BE2C (cell line): ENCODE measurements at places on chromosomes 7 and 10.

DNA sequence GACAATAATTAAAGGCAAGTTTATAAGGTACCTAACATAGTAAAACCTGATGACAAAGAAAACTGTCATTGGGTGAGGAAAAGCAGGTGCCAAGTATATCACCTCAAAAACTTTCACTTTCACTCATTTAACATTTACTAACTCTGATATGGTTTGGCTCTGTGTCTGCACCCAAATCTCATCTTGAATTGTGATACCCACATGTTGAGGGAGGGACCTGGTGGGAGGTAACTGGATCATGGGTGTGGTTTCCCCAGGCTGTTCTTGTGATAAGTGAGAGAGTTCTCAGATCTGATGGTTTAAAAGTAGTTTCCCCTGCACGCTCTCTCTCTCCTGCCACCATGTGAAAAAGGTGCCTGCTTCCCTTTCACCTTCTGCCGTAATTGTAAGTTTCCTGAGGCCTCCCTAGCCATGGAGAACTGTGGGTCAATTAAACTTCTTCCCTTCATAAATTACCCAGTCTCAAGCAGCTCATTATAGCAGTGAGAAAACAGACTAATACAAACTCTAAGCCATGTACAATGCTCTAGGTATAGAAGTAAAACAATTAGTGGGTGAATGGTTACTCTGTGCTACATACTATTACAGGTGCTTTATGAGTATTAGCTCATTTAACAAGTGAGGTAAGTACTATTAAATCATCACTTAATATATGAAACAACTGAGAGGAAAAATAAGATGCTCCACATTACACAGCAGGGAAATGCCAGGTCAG, 199.0 kb downstream of the CHCHD3 start:
- DNase-seq = no peak

DNA sequence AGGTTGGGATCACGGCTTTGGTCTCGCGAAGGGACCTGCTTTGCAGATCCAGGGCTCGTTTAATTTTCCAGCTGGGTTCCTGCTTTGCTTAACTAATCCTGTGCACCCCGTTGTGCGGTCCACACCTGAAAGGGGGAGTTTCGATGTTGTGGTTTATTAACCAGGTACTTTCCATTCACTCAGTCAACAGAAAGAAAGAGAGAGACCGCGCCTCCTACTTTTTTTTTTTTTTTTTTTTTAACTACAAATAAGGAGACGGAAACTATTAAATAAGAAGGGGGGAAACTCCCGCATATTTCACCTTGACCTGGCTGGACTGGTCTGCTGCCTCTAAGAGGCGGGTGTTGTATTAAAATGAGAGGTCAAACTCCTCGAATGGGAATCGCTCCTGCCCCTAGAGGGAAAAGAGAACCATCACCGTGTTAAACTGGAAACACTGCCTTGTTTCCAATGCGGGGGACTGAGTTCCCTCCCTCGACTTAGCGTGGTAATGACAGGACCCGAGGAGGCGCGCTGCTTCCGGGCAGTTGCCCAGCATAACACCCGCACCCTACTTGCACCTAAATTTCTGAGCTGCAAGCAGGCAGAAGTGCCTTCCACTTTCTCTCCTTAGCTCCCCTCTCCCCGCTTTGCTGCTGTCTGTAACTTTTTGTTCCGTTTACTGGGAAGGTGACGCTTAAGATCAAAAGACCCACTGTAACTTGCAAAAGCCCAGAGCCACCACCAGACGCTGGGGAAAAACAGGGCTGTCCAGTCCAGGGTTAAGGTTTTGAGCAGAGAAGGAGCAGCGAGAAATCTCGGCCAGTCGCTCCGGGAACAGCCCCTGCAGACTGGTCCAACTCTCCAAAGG, 1.1 kb upstream of the ITGB8 start:
- DNase-seq = peak; percentile 73

DNA sequence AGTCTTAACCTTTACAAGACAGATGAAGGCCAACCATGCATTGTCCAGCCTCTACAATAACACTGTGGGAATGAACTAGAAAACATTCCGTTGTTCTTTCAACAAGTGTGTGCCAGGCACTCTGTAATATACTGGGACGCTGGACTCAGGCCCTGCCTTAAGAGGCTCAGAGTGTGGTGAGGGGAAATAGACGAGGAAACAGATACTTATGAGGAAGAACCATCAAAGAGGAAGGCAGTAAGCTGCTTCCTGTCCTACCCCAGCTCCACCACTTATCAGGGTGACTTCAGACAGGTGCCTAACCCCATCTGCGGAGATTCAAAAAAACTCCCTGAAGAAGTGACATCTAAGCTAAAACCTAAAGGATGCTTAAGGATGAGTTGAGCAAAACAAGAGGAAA, 8.9 kb upstream of the TRIM8 start:
- DNase-seq = no peak

- no peak for DNase-seq
Measured at GRCh38 chr10:123153486-123154091, 613 bp upstream of the BUB3 start.

DNA sequence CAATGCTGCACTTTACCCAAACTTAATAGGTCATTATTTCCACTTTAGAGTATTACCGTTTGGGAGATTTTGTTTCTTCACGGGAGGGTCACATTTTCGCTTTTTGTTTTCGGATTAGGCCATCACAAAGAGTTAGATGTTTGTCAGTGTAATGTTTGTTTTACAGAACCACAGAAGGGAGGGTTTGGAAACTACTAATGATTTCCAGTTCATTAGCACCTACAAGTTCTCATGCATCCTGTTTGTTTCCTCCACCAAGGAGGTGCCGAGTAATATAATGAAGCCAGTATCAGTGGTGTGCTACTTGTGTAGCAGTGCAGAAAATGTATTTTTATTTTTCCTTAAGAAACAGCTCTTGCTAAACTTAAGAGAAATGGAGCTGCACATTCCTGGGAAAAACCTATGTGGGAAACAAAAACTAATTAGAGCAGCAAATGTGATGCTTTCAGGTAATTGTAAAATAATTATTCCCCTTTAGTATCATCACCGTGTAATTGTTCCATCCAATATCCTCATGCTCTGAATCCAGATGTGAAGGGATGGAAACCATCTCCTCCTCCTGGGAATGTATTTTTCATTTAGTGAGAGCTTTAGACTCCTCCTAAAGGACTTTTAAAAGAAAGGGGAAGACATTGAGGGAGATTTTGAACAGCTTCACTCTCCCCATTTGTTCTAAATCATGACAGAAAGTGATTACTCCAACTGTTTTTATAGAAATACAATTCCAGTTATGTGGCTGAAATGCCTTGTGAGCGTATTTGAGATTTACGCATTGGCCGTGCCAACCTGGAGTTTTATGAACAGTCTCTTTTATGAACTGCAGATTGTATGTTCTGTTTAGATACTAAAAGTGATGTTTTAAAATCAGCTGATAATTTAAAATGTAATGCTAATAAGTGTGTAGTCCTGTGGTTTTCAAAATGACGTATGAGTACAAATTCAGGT, 5.6 kb downstream of the CELF2 start:
- DNase-seq = no peak

- no peak for DNase-seq
Measured at GRCh38 chr7:85229544-85229943, 42.7 kb upstream of the SEMA3D start.

GRCh38 chr10:1858547-1858946, 121.2 kb upstream of the ADARB2 start:
- no peak for DNase-seq

DNA sequence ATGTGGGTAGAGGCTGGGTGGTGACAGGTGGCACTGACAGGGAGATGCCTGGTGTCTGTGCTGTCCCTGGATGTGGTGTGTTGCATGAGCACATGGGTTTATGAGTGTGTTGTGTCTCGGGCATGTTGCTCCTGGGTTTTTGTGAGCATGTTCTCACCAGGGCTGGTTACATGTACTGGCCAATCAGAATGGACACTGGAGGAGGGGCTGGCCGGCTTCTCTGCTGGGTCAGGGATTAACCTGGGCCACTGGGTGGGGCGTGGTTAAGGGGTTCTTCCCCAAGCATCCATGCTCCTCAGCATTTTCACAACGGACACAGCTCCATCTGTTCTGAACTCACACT, 20.8 kb upstream of the VOPP1 start:
- DNase-seq = no peak

DNA sequence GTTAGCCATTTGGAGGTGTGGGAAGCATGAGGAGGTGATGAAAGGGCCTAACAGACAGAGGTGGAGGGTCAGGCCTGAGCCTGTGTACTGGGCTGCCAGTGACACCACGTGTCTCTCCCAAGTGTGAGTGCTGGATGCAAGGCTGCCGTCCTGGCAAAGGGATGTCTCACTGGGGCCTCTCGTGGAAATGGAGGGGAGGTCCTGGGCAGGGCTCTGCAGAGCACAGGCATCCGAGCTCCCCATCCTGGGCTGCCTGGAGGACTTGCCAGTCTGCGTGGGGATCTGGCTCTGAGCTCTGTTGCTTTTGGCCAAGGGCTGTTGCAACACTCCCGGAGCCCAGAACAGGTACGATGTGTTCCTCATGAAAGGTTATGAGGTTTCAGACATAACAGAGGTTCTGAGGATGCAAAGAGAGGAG, 77.3 kb downstream of the GRK5 start:
- no peak for DNase-seq

DNA sequence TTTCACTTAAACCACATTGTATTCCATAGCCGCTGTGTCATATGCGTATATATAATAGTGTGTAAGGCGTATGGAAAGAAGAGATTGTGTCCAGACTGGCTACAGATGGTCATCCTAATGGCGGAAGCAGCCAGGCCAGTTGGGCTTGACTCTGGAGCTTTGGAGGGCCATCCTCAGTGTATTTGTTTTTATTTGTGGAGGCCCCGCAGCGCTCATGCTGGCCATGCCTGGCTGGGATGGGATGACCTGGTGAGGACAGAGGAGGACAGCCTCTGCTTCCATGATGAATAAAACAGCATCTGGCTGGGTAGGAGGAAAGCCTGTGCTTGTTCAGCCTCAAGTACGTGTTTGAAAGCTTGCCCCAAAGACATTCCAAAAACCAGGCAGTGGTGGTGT, 220.3 kb downstream of the EBF3 start:
- DNase-seq = no peak

- no peak for DNase-seq
Measured at GRCh38 chr10:42876945-42877344, 94.3 kb downstream of the BMS1 start.

GRCh38 chr7:105585850-105586500, 4.7 kb upstream of the EFCAB10 start:
- DNase-seq = no peak
